ENCODE measurements at places on chromosomes 1 and 21.

DNA sequence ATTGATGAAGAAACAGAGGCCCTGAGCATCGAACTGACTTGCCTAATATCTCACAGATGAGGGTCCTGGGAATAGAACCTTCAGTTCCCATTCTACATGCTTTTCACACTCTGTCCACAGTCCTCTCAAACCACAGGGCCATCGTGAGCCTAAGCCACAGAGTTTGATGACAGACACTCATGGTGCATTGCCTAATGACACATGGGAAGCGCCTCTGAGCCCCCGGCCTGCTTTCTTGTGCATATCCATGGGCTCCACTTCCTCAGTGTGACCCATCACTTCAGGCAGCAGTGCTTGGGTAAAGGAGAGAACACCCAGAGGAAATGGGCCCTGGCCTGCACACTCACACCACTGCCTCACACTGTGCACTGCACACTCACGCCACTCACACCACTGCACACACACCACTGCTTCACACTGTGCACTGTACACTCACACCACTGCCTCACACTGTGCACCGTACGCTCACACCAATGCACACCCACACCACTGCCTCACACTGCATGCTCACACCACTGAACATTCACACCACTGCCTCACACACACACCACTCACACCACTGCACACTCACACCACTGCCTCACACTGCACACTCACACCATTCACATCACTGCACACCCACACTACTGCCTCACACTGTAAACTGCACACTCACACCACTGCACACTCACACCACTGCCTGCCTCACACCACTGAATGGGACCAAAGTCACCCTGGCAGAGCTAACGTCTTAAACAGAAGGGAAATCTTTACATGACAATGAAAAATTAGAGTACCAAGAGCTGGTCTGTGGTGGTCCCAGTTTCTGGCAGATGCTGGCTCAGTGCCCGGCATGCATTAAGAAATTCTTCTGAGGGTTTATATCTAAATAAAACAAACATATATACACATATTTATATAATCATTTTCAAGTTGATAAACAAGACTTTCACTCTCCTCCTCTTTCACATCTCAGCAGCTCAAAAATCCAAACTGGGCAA, 53.0 kb downstream of the KANK4 start:
- no peak for DNase-seq

GRCh38 chr1:39127513-39127912, 77.0 kb upstream of the MACF1 start:
- DNase-seq: no peak

- DNase-seq: peak; percentile 87
Observed at GRCh38 chr1:26169669-26170471, at the start of gene ZNF593. TSS of gene ZNF593 (plus strand) at chr1:26169908. CDS start at chr1:26169984, 76 bp downstream.

GRCh38 chr1:109432336-109432735, 6.1 kb upstream of the PSMA5 start:
- DNase-seq: no peak

DNA sequence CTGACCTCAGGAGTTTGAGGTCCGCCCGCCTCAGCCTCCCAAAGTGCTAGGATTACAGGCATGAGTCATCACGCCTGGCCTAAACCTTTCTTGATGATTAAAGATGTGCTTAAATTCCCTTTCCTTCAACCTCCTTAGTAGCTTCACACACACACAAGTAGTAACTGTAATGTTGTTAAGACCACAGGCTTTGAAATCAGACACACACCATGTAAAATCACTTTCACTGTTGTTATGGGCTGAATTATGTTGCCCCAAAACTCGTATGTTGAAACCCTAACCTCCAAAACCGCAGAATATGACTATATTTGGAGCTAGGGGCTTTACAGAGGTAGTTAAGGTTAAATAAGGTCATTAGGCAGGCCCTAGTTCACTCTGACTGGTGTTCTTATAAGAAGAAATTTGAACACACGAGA, 180.2 kb downstream of the NR5A2 start:
- DNase-seq: no peak

DNA sequence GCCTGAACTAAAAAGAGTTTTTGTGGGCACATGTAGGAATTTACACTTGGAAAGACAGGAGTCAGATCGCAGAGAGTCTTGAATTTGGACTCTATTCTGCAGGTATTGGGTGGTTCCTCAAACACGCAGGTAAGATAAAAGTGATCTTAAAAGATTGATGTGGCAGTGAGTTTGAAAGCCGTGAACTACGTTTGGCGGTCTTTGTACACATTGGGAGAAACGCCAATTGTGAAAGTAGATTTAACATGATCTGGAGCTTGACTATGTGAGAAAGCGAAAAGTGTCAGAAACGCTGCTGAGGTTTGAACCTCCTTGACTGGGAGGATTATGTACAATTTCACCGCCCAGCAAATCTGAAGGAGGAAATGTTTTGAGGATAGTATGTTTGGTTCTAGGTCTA, 1.5 kb upstream of the PPP2R5A start:
- no peak for DNase-seq

GRCh38 chr1:80722611-80723010, 1078.1 kb upstream of the ADGRL2 start:
- no peak for DNase-seq

GRCh38 chr1:228073857-228074545, 8.5 kb upstream of the ARF1 start:
- no peak for DNase-seq

DNA sequence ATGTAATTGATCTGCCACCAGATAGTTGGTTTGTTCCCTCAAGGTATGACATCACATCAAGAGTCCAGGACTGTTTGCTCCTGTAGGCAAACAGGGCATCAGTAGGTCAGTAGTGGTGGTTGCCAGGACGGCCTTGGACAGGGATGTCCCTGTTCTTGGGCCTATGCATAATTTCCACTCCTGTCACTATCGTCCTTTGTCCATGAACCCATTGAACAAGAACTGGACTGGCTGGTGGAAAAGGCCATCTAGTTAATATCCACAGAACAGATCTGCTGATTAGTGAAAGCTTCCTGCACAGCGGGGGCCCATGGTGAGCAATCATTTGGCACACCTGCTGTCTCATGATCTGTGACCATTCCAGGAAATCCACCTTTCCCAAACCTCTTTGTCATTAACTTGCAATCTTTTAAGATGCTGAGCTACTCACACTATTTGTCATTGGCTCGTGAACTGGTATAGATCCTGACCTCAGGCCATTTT, 12.4 kb upstream of the BSDC1 start:
- DNase-seq: no peak

GRCh38 chr1:226656601-226657277, 82.3 kb downstream of the ITPKB start:
- DNase-seq: peak; percentile 50

DNA sequence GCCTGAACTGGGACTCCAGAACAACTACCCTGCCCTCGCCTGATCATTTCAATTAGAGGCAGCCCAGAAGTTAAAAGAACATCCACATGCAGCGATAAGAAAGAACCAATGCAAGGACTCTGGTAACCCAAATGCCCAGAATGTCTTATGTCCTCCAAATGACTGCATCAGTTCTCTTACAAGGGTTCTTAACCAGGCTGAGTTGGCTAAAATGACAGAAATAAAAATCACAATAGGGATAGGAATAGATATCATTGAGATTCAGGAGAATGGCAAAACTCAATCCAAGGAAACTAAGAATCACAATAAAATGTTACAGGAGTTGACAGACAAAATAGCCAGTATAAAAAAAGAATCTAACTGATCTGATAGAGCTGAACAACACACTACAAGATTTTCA, 80.1 kb upstream of the PTGFR start:
- DNase-seq: no peak

DNA sequence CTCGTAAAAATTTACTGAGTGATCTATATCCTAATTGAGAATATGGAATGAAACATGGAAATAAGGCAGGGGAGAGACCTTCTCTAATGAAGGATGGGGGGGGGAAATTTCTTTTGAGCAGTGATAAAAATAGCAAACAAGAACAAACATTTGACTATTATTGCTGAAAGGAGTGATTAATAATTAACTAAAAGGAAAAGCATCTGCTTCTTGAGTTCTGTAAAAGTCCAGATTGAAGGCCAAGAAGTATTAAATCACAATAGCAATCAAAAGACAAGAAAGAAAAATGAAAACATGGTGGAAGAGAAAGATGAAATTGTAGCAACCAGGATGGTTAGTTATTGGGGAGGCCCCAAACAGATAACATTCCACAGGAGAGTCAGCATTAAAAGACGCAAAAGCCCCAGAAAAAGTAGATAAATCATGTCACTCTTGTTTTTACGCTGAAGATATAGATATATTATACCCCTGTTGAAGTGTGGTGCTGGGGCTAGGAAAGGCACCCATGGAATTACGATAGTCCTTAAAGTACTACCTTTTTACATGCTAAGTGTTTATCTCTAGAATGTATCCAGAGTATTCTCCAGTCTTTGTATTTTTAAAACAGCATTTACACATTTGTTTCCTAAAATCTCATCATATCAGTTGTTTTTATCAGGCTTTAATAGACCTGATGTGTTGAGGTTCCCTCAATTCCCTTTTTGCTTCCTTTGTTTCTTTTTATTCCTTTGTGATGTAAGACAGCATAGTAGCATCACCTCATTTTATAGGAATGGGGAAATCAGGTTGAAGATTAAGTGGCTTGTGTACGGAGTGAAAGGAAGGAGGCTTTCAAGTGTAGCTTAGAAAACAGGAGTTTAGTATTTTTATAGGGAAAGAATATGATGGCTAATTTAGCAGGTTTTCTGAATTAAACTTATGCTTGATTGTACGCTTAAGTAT, 28.9 kb downstream of the DISP1 start:
- no peak for DNase-seq

- DNase-seq: no peak
Observed at GRCh38 chr21:29074783-29075182, 1.3 kb upstream of the CCT8 start.

GRCh38 chr1:200130552-200130951, 103.0 kb downstream of the NR5A2 start:
- DNase-seq: no peak

GRCh38 chr1:167641786-167642500, 11.9 kb downstream of the RCSD1 start:
- DNase-seq: no peak

DNA sequence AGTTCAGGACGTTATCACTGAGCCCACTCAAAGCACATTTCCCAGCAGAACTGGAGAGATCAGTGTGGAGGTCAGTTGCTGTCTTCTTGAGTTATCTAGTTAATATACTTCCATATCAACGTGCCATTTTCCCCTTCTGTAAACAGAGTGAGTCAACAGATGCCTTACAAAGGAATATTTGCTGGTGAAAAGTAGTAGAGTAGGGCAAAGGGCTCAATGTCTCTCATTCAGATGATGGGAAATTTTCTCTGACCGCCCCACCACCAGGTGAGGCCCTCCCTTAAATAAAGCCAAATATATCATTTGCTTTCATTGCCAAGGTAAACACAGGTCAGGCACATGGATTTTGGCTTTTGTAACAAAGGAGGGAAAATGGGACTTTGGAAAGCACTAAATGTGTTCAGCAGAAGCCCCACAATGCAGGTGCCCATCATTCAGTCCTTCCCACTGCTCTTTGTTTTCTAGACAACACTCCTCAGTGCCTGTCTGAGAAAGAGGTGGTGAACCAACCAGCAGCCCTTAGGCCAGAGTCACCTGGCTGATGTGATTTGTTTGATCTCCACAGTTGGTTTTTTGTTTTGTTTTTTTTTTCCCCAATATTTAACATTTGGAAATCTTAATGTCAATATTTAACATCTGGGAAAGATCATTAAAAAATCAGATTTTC, 40.5 kb upstream of the SAMD13 start:
- DNase-seq: no peak

GRCh38 chr1:84202126-84202525, 58.1 kb downstream of the PRKACB start:
- DNase-seq: no peak

- no peak for DNase-seq
Observed at GRCh38 chr1:56844545-56845136, 10.0 kb upstream of the C8A start.

DNA sequence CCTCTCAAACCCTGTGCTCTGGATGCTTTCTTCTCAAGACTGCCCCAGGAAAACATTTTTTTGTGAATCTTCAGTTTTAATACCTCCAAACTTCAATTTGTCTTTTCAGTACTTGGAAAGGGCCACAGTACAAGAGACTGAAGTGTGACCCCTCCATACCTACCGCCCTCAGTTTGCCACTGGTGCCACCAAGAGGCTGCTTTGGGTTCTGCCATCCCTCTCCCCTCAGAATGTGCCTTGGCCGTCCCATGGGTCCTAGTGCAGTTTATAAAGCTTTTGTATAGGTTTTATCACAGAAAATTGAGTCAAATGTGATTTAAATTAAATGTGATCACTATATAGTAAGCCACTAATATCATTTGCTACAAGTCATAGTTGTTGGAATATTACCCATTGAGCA, 60.8 kb upstream of the PGD start:
- DNase-seq: no peak

- no peak for DNase-seq
Observed at GRCh38 chr1:82830690-82831380, 1030.1 kb downstream of the ADGRL2 start.

- no peak for DNase-seq
Observed at GRCh38 chr1:24254783-24255182, 64.4 kb upstream of the GRHL3 start.

GRCh38 chr1:236154671-236155398, 12.5 kb downstream of the GPR137B start:
- DNase-seq: no peak

GRCh38 chr1:32623775-32624174, 26.6 kb downstream of the ZBTB8OS start:
- no peak for DNase-seq

DNA sequence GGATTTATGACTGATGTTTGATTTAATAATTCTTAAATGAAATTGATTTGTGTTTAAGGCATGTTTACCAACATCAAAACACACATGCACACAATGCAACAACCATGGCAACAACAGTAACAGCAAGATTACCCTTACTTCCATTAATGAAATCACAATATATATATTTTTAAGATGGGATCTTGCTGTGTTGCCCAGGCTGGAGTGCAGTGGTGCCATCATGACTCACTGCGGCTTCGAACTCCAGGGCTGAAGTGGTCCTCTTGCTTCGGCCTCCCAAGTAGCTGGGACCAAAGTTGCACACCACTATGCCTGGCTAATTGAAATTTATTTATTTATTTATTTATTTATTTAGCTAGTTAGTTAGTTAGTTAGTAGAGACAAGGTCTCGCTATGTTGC, 27.7 kb downstream of the NEK7 start:
- DNase-seq: no peak

GRCh38 chr1:30172757-30173156, 550.6 kb downstream of the MATN1 start:
- DNase-seq: no peak

- DNase-seq: no peak
Observed at GRCh38 chr1:86645851-86646250, 58.5 kb upstream of the SH3GLB1 start.

- DNase-seq: no peak
Observed at GRCh38 chr1:183588827-183589226, 1.4 kb downstream of the NCF2 start.

DNA sequence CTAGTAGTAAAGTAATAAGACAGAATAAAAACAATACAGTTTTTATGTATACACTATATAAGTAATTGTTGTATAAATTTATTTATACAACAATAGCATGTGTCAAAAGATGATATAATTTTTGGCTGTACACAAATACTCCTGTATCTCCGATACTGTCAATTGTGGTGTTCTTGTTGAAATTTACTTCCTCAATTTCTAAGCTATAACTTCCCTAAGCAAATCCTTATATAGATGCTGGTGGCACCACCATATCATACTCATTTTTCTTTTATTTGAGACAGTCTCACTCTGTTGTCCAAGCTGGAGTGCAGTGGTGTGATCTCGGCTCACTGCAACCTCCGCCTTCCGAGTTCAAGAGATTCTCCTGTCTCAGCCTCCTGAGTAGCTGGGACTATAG, 141.0 kb upstream of the HP1BP3 start:
- no peak for DNase-seq
